ENCODE measurements at places on chromosomes 4 and X. TPM values are rescaled to one million over a fixed set of nuclear protein-coding genes. Genes with fewer than 3 reads are reported as not detected.

Gene C1QTNF7
- 0.91 TPM for total RNA-seq

Gene ARHGAP6
- total RNA-seq, result 6.7 TPM

Gene NUP62CL
- 1.3 TPM for total RNA-seq

Gene ETDA
- not detected for total RNA-seq

Gene GLRA2
- not detected for total RNA-seq

Gene CLCN4
- total RNA-seq, result 2.5 TPM

Gene TBC1D9
- total RNA-seq, result 9.3 TPM

Gene TXK
- total RNA-seq, result 1.9 TPM

Gene CCKAR
- total RNA-seq, result not detected

Gene SLC9B1
- not detected for total RNA-seq

Gene TREX2
- total RNA-seq, result 62.6 TPM

Gene APOO
- total RNA-seq, result 6.2 TPM

Gene MAGEB2
- not detected for total RNA-seq

Gene GYPE
- not detected for total RNA-seq

Gene NDST3
- total RNA-seq, result not detected

Gene ZBTB49
- total RNA-seq, result 3.6 TPM

Gene PPEF2
- not detected for total RNA-seq

Gene CYSLTR1
- 2.3 TPM for total RNA-seq

Gene SPIN2A
- total RNA-seq, result 0.21 TPM

Gene SPOCK3
- total RNA-seq, result not detected

Gene TRIM61
- total RNA-seq, result not detected

Gene VEGFC
- 2.3 TPM for total RNA-seq

Gene STK32B
- total RNA-seq, result 0.80 TPM

Gene IRF2
- total RNA-seq, result 27.9 TPM

Gene GPR119
- total RNA-seq, result not detected

Gene ASMT
- total RNA-seq, result not detected

Gene SCRG1
- 0.47 TPM for total RNA-seq

Gene NAP1L5
- 2.3 TPM for total RNA-seq

Gene GPM6B
- total RNA-seq, result 19.0 TPM

Gene TEX13B
- not detected for total RNA-seq

Gene ATP2B3
- not detected for total RNA-seq

Gene NHS
- total RNA-seq, result 9.9 TPM

Gene STK26
- 10.2 TPM for total RNA-seq

Gene RHOH
- total RNA-seq, result 0.91 TPM

Gene GRIA2
- total RNA-seq, result 0.76 TPM

Gene ACSL1
- total RNA-seq, result 420 TPM

Gene TMEM150C
- total RNA-seq, result 3.2 TPM

Gene FANCB
- 1.9 TPM for total RNA-seq

Gene PLK4
- total RNA-seq, result 5.0 TPM

Gene CCDC120
- 43.3 TPM for total RNA-seq

Gene ADH7
- total RNA-seq, result 1.2 TPM

Gene SOD3
- 26.3 TPM for total RNA-seq

Gene PABPC1L2A
- not detected for total RNA-seq

Gene ERAS
- not detected for total RNA-seq

Gene FSTL5
- not detected for total RNA-seq

Gene TNIP3
- total RNA-seq, result not detected

Data from suprapubic skin (tissue), 4 donors.